Stimulated activated effector memory CD8-positive, alpha-beta T cell treated with anti-CD3 and anti-CD28 coated beads, Interleukin-12 subunit alpha, Interleukin-12 subunit beta, amount 100 ng/mL, for 72 hours (primary cell): ENCODE measurements at places on chromosomes 6 and 20.
A peak's percentile ranks its signal among the peaks of the same experiment; 100 is the strongest.

GRCh38 chr6:52662031-52662430, 8.9 kb upstream of the TMEM14A start:
- DNase-seq, result no peak

- no peak for DNase-seq
These were observed 10.4 kb downstream of the KIF6 start for GRCh38 chr6:39714802-39715201.

DNA sequence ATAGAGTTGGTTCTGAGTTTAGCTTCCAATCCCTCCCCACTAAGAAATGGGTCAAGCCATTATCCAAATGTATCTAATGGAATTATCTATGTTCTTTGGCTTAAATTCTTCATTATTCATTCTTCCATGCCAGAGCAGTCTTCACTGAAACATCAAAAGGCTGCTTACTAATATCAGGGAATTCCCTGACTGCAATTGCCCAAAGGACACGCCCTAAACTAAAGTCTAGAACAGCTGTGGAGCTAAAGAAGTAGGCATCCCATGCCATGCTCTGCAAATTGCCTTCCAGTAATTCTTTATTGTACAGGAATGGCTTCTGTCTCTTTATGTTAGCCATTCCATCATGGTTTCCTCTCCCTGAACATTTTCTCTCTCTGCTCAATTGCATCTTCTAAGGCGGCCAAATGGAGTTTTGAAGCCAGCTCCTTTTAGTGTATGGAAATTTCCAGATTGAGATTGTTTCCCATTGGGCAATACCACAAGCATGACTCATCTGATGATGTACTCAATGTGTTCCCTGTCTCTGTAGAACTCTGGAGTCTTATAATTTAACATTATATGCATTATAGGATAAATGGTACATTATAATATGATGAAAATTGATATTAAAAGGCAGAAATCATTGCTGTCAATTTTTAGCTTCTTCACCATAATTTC, 28.8 kb upstream of the TSHZ2 start:
- DNase-seq, result no peak

GRCh38 chr20:63979557-63980316, at the start of gene SAMD10:
Gene SAMD10 (minus strand): TSS chr20:63979642. CDS start chr20:63979467, 175 bp downstream.
- DNase-seq, result peak; percentile 95

DNA sequence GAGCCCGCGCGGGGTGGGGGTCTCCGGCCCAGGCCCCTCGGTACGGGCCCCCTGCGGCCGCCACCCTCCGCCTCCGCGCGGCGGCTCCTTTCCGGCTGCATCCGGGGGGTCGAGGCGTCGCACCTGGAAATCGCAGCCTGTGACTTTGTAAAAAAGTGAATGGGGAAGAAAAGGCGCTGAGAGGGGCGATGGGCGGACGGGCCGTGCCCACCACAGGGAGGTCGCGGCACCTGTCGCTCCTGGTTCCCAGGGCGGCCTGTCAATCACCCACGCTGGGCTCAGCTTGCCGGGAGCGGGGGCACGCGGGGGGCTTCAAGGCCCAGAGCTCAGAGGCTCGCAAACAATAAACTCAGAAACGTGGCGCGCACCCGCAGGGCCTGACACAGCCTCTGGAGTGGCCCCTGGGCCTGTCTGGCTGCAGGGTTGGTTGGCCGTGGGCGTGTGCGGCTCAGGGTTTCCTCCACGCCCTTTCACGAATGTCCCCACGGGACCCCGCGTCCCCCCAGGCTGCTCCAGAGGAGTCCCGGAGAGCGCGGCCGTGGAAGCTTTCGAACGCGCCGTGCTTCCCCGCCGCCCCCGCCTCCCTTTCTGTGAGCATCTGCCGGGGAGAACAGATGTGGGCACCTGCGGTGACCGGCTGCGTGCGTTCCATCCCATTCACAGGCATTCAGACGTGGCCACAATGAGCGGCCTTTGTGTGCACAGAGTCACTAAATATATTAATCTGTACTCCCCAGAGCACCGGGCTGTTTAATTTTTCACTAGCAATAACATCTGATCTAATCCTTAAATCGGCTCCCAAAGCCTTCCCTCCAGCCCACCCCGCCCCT, 6.1 kb upstream of the DLL1 start:
- DNase-seq, result no peak

- DNase-seq, result no peak
These were observed 41.9 kb upstream of the SDHAF4 start for GRCh38 chr6:70524721-70525286.

DNA sequence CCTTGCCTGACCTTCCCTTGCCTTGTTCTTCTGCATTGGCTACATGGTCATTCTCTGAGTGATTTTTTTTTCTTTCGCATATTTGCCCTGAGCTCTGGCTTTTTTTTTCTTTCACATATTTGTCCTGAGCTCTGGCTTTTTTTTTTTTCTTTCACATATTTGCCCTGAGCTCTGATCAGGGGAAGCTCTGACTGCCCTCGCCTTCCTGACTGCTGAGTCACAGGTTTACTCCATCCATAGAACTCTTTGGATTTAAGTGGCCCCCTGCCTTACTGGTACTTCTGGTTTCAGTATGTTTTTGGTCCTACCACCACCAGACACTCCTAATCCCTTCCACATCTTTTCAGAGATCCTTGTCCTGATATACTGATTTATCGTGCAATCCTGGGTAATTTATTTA, 201.1 kb downstream of the OGFRL1 start:
- no peak for DNase-seq

- DNase-seq, result no peak
These were observed 909 bp downstream of the DNAAF9 start for GRCh38 chr20:3406481-3407039.

DNA sequence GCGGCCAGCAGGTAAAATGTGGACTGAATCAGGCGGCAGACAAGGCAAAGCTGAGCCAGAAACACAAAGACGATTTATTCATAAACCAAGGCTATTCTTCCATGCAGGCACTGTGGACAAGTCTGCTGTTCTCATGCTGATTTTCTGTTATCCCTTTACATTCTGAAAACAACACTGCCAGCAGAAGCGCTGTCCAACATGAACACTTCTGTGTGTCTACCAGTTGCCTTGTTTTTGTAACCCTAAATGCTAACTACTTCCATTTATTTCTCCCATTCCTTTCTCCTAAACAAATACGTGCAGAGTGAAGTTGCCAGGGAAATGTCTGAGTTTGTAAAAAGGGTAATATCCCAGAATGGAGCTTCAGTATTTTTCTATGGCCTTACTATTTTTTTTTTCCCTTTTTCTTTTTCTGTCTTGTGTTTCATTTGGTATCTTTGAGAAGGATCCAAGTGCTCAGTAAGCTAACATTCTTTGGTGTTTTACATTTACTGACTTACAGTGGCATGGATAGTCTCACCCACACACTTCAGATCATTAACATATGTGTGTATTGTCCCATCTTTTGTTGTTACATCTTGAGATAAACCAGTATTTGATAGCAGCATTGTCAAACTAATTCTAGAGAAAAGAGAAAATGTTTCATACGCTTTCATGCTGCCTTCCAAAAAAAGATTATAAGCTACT, 1308.9 kb upstream of the MAP3K7 start:
- no peak for DNase-seq

DNA sequence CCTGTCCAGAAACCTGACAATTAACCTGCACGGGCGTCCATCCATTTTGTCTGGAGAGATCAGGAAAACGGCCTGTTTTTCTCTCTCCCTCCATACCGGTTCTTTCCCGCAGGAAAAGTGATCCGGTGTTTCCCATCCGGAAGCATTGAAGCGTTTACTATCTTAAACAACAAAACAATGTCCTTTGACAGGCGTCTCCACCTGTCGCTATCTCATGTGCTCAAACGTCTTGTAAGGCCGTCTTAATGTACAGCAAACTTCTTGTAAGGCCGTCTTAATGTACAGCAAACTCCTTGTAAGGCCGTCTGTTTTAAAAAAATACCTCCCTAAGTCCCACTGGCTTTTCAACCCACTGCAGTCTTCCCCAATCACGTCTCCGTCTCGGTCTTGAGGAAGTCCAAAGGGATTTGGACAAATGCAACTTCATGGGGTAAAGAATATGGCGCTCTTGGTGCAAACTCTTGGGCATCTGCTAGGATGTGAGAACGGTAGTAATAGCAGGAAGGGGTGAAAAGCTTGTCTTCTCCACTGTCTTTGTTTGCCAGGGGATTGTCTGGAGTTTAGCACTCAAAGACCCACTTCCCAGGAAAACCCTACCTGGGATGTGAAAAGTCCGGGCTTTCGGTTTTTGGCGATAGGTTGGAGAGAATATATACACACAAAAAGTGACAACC, 29.9 kb upstream of the TRIM27 start:
- DNase-seq, result no peak

DNA sequence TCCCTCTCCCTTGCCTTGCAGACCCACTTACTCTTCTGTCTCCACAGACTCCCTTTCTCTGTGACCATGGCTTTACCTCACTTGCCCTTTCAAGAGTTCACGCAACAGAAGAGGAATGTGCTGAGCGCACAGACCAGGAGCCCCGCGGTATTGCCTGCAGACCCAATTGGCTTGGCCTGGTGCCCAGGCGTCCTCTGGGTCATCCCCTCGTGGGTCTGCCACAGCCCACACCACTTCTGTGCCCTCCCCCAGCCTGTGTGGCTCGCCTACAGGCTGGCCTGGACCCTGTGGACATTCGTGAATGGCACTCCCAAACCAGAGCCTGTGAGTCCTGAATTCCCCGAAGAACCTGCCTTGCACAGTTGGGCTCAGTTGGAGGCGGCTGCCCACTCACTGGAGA, 15.3 kb upstream of the NINL start:
- no peak for DNase-seq

- no peak for DNase-seq
These were observed 142.6 kb downstream of the SOBP start for GRCh38 chr6:107632381-107633136.

- no peak for DNase-seq
These were observed 976.8 kb downstream of the TBC1D32 start for GRCh38 chr6:120357447-120357846.

DNA sequence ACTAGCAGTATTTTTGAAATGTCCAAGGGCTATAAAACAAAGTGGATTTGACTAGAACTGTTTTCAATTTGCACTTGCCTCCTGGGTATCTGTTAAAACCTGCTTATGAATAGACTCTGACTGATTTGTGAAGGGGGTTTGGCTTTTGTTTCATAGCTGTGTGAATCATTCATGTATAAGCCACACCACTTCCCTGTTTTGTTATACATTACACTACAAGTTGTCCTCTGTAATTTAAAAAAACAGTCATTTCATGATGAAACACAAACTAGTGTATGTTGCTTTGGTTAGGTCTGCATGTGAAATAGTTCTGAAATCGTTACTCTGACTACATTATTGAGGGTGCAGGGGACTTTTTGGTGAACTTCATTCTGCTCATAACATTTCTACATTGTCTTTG, 121.7 kb downstream of the NKAIN2 start:
- no peak for DNase-seq

DNA sequence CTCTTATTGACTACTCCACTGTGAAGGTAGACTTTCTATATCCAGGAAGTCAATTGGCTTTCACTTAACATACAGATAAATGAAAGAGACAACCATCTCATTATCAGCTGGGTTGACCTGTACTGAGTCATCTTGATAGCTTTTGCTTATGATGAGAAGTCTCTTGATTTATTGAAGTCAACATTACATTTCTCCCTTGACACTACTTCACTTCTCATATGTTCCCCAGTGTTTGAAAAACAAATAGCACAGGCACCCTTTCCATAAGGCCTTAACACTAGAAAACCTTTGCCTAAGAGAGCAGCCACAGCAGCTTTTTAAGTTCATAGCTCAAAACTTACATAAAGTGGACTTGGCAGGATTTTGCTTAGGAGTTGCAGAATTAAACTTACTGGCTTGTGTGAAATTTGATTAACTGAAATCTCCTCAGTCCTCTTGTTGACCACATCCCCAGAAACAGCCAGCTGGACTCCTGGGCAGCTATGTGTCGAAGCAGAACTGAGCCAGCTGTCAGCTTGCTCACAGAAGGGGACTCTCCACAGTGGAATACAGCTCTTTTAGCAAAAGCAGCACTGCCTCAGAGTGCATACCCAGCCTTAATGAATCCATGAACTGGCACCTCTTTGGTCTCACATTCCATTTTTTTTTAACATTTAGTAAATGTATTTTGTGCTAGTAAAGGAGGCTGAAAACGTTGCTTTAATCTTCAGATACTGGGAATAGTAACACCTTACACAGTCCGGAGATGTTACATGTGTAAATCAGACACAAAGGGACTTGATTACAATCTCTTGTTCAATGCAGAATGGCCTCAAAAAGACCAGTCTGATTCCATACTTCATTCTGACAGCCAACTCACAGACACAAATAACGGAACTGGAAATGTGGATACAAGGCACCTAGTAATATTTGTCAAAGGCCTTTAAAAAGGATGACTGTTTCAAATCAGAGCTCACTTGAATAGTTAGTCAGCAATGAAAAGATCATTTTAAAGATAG, 1532.7 kb downstream of the HACE1 start:
- DNase-seq, result no peak

DNA sequence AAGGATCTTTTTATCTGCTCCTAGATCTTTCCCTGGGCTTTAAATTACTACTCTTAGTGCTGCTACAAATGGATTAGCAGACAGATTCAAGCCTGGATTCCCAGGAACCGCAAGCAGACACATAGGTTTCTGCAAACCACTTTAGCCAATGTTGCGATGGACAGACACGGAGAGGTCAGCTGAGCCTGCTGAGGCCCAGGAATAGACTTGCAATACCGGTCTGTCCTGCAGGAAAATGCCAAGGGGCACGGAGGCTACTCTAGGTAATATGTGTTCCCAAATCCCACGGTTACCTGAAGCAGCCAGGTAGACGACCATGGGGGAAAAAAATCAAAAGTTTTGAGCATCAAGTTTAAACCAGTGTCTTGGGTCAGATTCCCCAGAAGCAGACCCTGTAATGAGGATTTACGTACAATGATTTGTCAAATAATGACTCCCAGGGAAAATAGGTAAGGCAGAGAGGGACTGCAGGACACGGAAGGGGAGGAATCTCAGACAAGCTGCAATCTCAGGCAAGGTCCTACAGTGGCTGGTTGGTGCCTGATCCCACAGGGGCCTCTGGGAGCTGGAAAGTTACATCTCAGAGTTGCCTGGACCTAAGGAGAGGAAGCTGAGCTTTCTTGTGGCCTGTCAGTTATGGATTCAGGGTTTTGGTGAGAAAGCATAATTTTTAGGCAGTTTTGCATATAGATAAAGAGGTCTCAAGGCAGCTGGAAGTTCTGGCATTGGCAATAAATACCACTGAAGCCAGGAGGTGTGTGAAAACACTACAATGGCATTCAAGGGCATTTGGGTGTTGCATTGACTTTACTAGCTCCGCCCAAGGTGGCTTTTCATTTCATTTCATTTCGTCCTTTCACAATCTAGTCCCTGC, 12.5 kb downstream of the OTOR start:
- no peak for DNase-seq

GRCh38 chr20:35306931-35307517, 14.8 kb upstream of the FAM83C start:
- peak; percentile 65 for DNase-seq

GRCh38 chr6:127073222-127073621, 45.2 kb upstream of the RSPO3 start:
- no peak for DNase-seq
